ENCODE measurements at places on chromosomes 2 and 18. TPM values are rescaled to one million over a fixed set of nuclear protein-coding genes. Genes with fewer than 3 reads are reported as not detected.

ANXA4 gene
- total RNA-seq, result 91.6 TPM

TMEM163 gene
- total RNA-seq, result not detected

TMEM198 gene
- total RNA-seq, result 1.9 TPM

ALKAL2 gene
- total RNA-seq, result 4.9 TPM

MAL gene
- total RNA-seq, result 13.0 TPM

RELCH gene
- total RNA-seq, result 63.0 TPM

PSMG2 gene
- 72.1 TPM for total RNA-seq

REG3A gene
- 1.8 TPM for total RNA-seq

Data from suprapubic skin (tissue), 4 donors.